ENCODE measurements at places on chromosomes 1 and 21.
A peak's percentile ranks its signal among the peaks of the same experiment; 100 is the strongest.

GRCh38 chr1:38476111-38476849 is 383.3 kb downstream of the RRAGC start:
- no peak for DNase-seq

DNA sequence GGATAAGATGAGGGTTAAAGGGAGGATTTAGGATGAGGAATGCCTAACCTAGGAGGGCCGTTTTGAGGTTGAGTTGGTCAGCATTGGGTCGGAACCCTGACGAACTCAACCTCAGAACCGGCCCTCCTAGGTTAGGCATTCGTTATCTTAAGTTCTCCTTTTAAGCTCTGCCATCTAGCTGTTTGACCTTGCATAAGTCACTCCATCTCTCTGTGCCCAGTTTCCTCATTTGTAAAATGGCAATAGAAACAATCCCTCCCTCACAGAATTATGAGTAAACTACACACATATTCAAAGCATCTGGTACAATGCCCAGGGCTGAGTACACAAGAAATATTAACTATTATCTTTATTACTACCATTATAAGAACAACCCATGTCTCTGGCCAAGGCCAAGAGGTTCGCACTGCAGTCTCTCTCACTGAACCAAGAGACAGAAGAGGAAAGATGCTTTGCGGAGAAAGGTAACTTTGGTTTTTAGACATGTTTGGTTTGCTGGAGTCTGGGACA is 4.8 kb downstream of the ABCB10 start:
- no peak for DNase-seq

- no peak for DNase-seq
These were observed 8.9 kb downstream of the ARHGEF19 start for GRCh38 chr1:16203550-16203949.

DNA sequence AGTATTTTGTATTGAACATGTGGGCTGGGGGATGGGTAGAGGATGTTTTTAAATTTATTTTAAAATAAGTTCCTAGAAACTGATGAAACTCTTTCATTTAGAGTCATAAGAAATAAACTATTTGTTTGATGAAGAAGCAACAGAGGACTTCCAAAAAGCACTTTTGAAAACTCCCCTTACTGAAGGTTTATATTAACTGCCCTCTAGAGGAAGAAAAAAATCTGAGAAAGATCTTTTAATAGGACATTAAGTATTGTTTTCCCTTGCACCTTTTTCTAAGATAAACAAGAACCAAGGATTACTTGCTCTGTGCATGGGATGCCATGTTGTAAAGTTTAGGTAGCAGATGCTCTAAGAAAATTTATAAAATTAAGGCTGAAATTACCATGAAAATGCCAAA is 14.1 kb downstream of the DISP1 start:
- DNase-seq, result no peak

DNA sequence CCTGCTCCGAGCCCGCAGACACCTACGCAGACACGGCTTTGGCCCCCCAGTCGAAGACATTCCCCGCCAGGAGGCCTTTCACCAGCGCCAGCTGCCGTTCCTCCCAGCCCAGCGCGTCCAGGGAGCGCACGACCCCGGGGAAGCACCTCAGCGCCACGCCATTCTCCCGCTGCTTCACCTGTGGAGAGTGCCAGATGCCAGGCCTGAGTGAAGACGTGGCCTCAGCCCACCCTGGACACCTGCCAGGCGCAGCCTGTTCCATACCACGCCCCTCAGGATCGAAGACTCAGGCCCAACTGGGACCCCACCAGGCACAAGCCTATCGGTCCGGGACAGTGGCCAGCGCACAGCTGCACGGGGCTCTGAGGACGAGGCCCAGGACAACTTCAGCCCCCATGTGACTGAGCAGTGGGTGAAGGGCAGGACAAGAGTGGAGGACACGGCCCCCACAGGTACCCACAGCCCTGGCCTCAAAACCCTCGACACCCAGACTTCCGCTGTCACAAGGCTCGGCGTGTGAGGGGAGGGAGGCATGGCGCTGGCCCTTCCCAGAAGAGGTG is 13.5 kb downstream of the PANK4 start:
- no peak for DNase-seq

- DNase-seq, result no peak
These were observed 199.7 kb upstream of the ADGRL2 start for GRCh38 chr1:81600878-81601622.

- no peak for DNase-seq
These were observed 348.2 kb downstream of the MATN1 start for GRCh38 chr1:30375156-30375555.

DNA sequence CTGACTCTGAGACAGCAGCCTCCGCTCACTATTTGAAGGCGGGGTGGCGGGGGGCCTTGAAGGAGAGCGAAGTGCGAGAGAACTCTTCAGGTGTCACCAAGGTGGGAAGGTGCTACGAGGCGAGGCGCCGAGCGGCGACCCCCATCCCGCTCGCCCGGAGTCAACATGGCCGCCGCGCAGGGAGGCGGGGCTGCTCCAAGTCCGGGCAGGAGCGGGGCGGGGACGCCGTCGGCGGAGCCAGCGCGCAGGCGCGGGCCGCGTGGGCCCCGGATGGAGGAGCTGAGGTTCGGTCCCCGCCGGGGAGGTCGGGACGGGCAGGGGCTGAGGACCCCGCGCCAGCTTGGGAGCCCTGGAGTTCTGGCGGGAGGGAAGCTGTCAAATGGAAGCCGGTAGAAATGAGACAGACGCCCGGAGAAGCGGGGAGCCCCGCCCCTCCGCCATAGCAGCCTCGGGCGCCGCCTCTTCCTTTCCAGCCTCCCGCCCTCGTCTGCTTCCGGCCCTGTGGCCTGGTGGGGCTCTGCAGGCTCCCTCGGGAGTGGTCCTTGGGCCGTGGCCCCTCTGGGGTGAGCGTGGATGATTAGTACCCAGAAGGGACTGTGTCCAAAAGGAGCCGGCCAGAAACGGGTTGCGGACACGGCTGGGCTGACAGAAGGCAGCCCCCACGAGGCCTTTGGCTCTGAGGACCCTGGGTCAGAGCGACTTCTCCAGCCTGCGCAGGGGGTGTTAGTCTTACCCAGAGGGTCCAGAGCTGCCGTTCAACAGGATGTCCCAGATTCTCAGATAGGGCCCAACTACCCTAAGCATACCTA is at the start of gene PIGV:
TSS of gene PIGV (plus strand) at position 245 of the 809 bp plus-strand sequence. CDS start 2,866 bp downstream, outside the sequence.
- peak; percentile 28 for DNase-seq

GRCh38 chr1:180925471-180926051 is 12.9 kb downstream of the KIAA1614 start:
- no peak for DNase-seq

DNA sequence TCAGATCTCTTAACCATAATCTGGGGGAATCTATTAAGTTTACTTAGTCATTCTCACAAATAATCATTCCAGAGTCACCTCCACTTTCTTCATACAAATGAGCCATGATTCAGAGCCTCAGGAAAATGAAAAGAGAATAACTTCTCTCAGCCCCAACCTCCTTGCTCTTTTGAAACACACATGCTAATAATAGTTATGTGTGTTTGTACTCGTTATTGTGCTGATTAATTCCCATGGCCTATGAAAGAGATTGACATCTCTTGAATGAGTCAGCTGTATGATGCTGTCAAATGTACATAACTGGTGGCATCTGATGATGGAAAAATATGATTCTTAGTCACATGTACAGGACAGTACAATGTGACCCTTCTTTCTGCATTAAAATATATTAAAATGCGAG is 41.5 kb downstream of the DTL start:
- no peak for DNase-seq

GRCh38 chr1:75727571-75727970 is 3.1 kb downstream of the ACADM start:
- DNase-seq, result no peak

DNA sequence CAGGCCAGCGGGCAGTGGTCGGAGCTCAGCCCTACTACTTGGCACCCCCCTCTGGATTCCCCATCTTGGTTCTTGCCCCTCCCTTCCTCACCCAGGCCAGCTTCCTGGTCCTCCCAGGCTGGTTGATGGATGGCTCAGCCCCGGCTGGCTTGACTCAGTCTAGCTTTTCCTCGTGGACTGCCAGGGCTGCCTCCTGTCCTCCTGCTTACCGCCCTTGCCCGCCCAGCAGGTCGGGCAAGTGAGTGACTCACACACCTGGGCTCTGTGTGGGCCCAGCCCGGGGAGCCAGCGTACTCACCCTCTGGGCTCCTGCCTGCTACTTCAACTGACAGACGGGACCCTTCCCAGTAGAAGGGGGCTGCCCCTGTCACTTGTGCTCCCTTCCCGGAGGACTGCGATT is 19.5 kb upstream of the ARHGEF10L start:
- no peak for DNase-seq

DNA sequence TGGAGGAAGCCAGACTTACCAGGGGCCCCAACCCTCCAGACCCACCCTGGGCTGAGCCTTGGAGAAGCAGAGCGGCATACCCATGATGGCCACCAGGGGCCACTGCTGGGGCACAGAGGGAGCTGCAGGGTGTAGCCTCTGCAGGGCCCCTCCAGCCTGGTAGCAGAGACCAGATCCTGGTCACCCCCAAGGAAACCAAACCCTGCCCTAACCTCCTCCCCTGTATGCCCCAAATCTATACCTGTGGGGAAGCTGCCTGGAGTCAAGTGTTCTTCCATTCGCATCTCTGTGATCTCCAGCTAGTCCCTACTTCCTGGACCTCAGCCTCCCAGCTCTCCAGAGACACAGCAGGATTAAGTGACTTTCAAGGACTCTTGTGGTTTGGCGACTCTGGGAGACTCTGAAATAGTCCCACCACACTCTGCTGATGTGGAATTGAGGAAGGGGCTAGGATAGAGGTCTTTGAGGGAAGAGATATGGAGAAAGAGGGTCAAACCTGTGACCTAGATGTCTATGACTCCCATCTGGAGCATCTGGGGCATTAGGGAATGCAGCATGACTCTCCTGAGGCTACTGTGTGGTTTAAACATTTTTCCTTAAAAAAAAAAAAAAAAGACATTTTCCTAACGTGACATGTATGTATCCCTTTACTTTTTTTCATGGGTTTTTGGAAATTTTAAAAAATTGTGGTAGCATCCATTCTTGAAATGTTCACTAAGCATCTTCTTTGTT is 119.2 kb upstream of the IPO9 start:
- no peak for DNase-seq

GRCh38 chr1:237672748-237673147 is 218.0 kb downstream of the ZP4 start:
- DNase-seq, result no peak

GRCh38 chr1:206002871-206003801 is at the start of gene RAB7B:
RAB7B (minus strand) TSS chr1:206003395; CDS start chr1:205994135, 9,260 bp downstream.
- no peak for DNase-seq

- DNase-seq, result no peak
These were observed 138.4 kb downstream of the PLXNA2 start for GRCh38 chr1:208105756-208106155.

All from esophagus squamous epithelium (tissue), 5 donors.